ENCODE measurements at places on chromosomes 13 and 19.

- no peak for DNase-seq
Measured at GRCh38 chr13:43009506-43009905, 13.9 kb upstream of the DNAJC15 start.

- no peak for DNase-seq
Measured at GRCh38 chr19:48967346-48968178, 2.5 kb downstream of the FTL start.

DNA sequence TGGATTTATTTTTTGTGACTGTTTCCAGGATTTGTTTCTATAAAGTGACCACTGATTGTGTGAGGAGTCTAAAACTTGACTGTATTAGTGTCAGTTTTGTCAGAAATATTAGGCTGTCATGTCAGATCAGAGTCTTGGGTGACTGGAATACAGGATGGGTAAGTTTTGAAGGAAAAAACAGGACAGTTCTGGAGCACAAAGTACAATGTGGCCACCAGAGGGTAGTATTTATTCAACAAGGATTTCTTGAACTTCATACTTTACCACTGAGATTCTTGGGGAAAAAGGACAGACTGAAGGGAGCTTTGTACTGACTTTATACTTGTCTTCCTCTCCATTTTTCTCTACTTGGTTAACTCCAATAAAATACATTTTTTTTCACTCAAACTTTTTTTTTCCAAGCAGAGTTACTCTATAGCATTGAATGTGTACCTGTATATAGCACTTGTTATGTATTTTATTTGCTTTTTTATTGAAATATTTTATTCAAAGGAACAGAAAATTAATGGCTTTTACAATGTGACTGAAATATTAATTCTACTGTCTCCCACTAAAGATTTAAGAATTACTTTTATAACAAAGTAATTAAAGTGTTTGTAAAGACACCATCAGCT lies 51.1 kb downstream of the LMO7 start:
- DNase-seq: no peak

GRCh38 chr19:7987114-7987768 lies 18.2 kb downstream of the ELAVL1 start:
- no peak for DNase-seq

- no peak for DNase-seq
Measured at GRCh38 chr13:37068962-37069361, 9.5 kb upstream of the SUPT20H start.

DNA sequence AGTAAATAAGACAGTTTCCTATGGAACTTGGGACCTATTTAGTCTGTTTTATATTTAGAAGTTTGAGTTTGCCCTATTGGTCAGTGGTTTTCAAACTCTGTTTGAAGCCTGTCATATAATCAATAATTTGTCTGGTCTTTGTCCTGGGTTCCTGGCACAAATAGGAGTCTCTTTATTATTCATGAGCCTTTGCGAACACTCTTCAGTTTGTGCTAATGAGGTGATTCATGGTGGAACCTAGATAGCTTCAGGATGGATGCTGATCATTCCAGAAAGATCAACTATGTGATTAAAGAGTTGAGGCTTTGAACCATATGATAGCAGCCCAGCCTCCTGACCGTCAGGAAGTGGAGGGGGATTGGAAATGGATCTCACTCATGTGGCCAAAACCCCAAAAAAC lies 10.0 kb upstream of the VWA8 start:
- no peak for DNase-seq

DNA sequence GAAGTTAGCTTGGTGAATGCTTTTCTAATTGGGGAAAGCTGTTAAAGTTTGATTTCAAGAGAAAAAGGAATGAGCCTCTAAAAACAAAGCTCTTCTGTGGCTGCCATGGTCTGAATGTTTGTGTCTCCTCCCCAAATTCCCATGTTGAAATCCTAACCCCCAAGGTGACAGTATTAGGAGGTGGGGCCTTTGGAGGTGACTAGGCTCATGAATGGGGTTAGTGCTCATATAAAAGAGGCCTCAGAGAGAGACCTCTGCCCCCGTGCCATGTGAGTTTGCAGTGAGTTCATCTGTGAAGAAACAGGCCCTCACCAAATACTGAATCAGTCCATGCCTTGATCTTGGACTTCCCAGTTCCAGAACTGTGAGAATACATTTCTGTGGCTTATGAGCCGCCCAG lies 56.5 kb downstream of the ARHGEF7 start:
- no peak for DNase-seq

- DNase-seq: no peak
Measured at GRCh38 chr13:98172590-98173422, 4.3 kb downstream of the RNF113B start.

DNA sequence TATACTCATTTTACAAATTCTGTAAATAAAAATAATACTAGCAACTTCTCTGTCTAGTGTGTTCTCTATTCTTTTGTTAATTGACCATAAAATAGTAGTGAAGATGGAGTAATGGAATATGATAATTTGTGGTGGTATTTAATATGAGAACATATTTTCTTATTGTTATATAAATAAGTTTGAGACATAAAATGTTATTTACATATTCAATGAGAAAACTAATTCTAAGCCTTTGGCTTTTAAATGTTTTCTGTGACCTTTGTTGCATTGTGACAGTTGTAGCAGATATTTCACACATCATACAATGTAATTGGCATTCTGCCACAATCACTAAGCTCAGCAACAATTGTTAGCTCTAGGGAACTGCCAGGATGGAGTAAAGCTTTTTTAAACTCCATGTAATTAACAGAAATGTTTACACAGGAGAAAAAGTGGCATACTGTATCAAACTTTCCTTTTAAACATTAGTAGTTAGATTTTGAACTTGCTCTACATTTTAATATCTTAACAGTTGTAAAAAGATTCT lies 562.1 kb upstream of the PCDH9 start:
- no peak for DNase-seq

DNA sequence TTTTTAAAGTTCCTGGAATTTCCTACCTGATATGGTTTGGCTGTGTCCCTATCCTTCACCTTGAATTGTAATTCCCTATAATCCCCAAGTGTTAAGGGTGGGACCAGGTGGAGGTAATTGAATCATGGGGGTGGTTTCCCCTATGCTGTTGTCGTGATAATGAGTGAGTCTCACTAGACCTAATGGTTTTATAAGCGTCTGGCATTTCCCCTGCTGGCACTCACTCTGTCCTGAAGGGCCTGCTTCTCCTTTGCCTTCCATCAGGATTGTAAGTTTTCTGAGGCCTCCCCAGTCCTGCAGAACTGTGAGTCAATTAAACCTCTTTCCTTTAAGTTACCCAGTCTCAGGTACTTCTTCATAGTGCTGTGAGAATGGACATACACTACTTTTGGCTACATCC lies 298.7 kb downstream of the HS6ST3 start:
- DNase-seq: no peak

DNA sequence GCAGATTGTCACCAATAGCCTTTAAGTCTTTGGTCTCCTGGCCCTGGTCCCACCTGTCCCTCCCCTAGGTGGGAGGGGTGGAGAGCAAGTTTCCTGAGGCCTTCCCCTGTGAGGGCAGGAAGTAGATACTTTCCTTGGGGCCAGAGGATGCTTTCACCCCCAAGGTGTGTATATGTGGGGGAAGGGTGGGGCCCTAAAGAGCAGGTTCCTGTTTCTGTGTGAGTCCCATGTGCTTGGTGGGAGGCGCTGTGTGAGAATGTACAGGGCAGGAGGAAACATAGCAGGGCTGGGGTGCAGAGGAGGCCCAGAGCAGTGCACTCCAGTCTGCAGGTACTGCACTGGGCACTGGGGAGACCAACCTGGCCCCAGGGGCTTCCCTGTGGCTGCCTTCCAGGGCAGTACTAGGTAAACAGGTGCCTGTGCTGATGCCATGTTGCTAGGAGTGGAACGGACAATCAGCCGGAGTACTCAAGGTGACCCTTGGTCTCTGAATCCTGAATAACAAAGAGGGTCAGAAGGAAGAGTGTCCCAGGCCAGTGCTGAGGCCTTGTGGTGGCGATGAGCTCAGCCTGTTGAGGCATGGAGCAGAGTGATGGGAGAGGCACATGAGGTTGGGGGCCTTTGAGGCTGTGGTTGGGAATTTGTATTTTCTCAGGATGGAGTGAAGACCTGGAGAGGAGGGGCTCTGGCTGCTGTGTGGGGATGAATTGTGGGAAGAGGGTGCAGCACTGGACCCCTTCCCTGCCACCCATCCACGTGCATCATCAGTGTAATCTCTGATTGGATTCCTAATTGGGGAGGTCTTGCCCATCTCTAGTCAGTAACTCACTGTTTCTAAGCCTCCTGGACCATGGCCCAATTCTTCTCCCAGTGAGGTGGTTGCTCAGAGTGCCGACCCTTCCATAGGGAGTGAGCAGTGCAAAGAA lies 5.1 kb downstream of the EGLN2 start:
- DNase-seq: no peak

- DNase-seq: peak; percentile 17
Measured at GRCh38 chr13:26872525-26873385, 112.2 kb upstream of the GPR12 start.

GRCh38 chr13:28574617-28575142 lies 79.8 kb upstream of the FLT1 start:
- no peak for DNase-seq

DNA sequence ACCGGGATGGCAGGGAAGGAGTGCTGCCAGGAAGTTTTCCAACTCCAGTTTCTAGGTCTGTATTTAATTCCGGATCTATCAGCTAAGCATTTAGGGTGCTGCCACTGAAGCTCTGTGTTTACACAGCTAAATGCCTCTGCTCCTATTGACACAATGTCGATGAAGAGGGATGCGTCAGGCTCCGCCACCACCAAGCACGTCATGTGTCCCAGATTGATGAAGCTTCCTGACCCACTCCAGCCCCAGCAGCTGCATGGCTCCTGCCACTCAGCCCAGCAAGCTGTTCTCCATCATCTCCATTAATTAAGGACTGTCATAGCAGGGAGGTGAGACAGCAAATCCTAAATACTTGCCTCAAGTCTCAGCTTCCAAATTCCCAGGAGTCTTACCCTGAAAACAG lies 435.2 kb upstream of the ZNF507 start:
- no peak for DNase-seq

GRCh38 chr13:112225429-112226090 lies 150.6 kb upstream of the SPACA7 start:
- no peak for DNase-seq

GRCh38 chr13:76745261-76746200 lies 140.7 kb downstream of the KCTD12 start:
- no peak for DNase-seq

GRCh38 chr19:29660835-29661234 lies 4.4 kb upstream of the PLEKHF1 start:
- DNase-seq: peak; percentile 18

DNA sequence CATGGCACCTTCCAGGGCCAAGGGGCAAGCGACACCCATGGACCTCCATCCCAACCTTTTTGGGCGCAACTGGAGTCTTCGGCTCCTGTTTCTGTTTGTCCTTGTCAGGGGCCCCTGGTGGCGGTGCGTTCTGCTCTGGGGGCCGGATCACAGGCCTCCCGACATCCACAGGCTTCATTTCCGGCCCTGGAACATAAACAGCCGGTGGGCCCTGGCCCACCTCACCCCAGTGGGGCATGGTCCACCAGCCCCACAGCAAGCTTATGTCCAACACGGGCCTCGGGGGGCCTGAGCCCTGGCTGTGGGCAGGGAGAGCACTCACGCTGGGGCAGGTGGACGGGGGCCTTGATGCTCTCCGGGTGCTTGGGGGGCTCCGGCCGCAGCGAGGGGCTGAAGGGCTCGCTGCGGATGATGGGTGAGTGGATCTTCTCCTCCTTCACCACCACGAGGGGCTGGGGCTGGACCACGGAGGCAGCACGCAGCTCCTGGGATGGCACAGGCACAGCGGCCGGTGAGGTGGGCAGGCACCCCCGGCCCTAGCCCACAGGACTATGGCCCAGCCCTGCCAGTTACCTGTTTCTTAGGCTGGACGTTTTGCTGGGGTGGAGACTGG lies 7.2 kb upstream of the EPHX3 start:
- no peak for DNase-seq

DNA sequence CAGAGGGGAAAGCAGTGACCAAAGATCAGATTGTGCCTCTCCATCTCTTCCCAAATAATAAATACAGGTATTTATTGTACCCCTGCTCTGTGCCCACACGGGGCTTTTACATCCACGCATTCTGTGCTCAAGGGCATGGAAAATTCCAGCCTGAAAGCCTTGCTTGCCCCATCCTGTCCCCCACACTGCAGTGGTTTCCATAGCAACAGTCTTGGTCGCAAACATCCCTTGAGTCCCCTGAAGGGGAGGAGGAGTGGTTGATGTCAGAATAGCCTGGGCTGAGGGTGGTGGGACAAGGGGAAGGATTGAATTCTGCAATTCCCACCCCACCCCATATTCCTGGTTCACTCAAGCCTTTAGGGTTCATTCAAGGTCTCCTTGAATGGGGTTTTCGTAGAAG lies 41.0 kb upstream of the USP29 start:
- DNase-seq: no peak

DNA sequence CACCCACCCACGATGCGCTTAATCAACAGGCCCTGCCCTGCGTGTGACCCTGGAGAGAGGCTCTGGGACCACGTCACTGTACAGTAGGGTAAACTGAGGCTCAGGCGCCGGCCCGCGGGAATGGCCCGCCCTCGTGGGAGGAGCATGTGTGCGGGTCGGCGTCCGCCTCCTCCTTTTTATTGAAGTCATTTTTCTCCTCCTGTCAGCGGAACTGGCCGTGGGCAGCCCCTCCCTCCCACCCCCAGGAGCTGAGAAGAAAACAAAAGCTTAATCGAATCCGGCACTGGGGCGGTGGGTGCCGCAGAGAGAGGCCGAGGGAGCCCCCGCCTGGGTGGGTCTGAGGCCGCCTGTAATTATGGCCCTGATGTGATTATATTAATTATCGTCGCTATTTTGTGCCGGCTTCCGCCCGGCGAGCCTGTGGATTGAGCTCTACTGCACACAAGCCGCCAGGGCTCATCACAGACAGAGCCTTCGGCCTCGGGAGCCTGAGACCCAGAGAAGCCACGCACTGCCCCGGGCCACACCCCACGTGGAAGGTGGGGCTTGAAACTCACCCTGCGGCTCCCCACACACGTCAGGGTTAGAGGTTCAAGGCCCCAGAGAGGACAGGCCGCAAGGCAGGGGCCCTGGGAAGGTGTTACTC lies 7.0 kb downstream of the C2CD4C start:
- no peak for DNase-seq

- DNase-seq: no peak
Measured at GRCh38 chr13:32746474-32746873, 160.2 kb downstream of the PDS5B start.

GRCh38 chr13:54660277-54660676 lies 1631.7 kb downstream of the OLFM4 start:
- no peak for DNase-seq

GRCh38 chr13:82833923-82834322 lies 1048.4 kb downstream of the SLITRK1 start:
- DNase-seq: no peak

GRCh38 chr13:28582892-28583240 lies 76.1 kb upstream of the POMP start:
- DNase-seq: no peak

- DNase-seq: no peak
Measured at GRCh38 chr19:42114412-42114811, 17.8 kb downstream of the POU2F2 start.

Measured in activated naive CD4-positive, alpha-beta T cell (primary cell).